H7 (cell line): ENCODE measurements at places on chromosomes 13 and 19.

DNA sequence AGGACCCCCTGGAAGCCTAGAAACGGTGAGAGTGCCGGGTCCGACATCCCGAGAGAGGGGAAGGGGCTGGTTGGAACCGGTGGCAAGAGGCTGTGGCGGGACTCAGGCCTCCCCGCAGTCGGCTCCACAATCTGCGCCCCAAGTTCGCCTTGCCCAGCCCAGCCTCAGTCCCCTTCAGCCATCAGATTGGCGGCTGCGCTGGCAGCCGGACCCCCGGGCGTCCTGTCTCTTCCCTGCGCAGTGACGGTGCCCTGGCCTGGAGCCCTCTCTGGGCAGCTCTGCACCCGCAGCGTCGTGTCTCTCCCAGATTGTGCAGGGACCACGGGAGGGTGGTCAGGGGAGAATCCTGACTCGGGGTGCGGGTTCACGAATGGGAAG is 315 bp downstream of the ZNF492 start:
- no peak for DNase-seq

- no peak for DNase-seq
Measured at GRCh38 chr13:78383071-78383484, 220.3 kb downstream of the POU4F1 start.

DNA sequence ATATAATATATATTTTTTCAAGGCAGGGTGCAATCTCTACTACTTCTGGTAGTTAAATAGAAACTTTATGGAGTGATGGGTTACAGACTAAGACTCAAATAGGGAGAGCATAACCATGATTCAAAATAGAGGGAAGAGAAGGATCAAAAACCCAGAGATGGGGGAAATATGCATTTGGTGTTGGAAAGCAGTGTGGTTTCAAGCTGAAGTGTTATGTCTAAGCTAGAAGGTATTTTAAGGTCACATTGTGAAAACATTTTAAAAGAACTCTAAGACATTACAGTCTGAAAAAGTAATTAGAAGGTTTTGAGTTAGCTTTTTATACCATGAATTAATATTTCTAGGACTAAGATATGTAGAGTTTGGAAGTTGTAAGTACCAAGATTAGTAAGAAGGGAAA is 2741.4 kb downstream of the PCDH9 start:
- DNase-seq = no peak

GRCh38 chr19:51690454-51691073 is 2.6 kb upstream of the SPACA6 start:
- peak; percentile 85 for DNase-seq

DNA sequence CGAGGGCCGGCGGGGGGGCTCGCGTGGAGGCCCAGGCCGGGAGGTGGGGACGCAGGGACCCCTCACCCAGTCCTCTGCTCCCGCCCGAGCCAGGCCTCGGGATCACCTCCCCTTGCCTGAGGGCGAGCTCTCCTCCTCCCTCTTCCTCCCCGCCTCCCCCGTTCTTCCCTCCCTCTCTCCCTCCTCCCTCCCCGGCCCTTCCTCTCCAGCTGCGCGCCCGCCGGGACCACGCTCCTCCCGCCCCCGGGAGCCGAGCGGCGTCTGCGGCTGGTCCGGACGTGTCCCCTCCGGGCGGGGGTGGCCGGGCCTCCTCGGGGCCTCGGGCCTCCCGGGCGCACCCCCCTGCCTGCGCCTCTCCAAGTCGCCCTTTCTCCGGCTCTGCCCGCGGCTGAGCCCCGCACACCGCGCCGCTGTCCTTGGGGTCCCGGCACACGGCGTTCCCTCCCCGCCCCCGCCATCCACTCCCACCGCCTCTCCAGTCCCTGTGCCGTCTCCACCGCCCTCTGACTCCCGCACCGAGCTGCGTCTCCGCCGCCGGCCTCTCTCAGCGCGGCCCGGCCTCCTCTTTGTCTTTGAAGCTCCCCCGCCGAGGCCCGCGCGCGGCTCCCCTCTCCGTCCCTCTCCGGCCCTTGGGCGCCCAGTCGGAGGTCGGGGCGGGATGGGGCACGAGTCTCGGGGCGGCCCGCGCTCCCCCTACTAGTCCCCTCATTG is 5.7 kb downstream of the SOX1 start:
- peak; percentile 96 for DNase-seq

DNA sequence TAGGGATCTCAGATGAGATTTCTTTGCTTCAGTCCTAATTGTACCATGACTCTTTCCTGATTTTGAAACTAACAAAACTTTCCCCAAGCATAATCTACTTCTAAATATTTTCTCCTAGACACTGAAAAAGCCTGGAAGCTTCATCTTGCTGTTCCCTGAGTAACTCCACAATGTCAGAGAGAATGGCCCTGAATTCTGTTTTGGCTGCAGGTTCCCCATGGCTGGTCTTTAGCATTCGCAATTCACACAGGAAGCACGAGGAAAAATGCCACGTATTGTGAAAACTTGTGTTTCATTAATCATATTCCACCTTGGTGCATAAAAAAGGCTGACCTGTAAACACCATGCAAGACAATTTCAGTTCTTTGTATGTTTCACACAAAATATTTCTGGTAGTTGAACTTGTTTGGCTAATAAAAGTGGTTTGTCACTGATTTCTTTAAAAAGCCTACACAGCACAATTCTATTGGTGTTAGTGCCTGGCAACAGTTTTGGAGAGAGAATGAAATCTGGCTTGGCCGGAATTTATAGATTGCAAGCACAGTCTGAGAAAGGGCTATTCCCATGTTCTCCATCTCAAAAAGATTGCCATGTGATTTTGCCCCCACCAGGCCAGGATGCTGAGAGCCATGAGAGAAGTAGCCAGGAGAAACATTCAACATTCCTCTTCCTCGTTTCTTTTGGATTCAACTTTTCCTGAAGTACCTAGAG is 367.1 kb downstream of the NDFIP2 start:
- DNase-seq = no peak

DNA sequence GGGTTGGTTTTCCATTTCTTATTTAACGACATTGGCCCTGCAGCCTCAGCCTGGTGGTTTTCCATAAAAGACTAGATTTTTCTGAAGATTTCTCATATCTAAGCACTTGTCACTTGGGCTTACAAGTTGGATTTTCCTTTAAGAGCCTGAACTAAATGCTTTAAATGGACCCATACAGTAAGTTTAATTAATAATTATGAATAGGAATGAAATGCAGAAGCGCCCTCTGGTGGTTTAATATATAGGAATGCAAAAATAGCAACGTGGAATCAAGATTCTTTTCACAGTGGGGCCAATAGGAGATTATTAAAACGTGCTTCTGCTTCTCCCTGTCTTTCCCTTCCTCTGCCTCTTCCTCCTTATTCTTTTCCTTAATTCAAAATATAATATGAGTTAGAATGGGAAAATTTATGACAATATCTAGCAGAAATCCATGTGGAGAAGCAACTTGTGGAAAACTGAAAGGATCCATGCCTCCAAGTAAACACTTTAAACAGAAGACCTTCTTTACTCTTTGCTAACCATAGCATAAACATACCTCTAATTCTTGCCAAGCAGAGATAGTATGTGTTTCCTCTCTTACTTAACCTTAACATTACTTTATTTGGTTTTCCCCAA is 324.0 kb downstream of the GPC5 start:
- peak; percentile 3 for DNase-seq

DNA sequence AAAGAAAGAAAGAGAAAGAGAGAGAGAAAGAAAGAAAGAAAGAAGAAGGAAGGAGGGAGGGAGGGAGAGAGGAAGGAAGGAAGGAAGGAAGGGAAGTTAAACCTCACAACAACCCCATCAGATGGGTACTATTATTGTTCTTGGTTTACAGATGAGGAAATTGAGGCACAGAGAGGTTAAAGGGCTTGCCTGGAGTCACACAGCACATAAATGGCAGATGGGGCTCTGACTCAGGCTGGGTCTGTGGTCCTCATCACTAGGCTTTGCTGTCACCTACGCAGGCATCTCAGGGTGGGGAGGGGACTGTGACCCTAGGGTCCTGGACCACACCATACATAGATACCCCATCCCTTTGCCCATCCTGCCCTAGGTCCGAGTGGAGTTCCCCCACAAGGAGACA is 36.3 kb downstream of the RDH8 start:
- no peak for DNase-seq

GRCh38 chr19:38706792-38707511 is 37.3 kb downstream of the CAPN12 start:
- peak; percentile 79 for DNase-seq
